ENCODE measurements at places on chromosomes 5 and 9.

DNA sequence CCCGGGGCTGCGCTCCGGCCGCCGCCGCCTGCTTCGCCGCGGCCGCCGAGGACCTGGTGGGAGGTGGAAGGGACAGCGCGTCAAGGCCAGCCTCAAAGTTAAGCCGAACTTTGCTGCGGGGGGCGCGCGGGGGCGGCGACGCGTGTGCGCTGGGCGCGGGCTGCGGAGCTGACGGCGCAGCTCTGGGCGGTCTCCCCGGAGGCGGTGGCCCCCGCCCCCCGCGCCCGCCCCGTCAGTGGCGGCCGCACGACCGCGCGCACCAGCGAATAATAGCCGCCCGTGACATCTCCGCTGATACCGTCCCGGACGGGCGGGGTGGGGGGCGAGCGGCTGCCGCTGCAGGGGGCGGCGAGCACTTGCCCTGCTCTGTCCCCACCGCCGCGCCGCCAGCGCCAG, 579 bp upstream of the FAM78A start:
- DNase-seq: no peak

DNA sequence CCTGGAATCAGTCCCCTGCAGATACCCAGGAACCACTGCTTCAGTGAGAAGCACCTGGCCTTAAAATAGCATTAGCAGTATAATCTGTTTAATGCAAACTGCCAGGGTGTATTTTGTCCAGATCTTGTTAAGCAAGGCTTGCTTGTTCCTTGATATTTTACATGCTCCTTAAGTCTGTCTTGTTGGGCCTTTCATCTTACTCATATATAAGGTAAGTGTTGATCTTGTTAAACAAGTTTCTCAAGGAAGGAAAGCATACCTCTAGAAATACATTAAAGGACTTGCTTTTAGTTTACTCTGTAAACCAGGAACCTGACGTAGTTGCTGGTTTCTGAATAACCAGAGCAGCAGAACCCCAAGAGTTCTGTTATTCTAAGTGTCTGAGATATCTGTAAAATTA, 13.7 kb downstream of the HSPA4 start:
- no peak for DNase-seq

DNA sequence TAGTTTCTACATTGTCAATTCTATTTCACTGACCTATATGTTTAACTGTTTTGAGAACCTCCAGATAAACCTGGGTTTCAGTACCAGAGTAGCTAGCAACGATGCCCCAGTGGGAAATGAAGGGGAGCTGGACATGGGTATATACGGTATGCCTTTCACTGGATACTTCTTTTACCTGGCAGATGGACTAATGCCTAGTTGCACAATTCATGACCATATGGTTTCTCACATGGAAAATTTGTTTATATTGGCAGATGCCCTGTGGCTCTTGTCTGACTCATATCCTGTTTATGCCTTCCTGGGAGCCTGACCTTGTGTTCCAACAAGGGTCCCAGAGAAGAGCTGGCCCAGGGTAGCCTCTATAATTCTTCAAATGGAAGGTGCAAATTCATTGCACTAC, 144.1 kb downstream of the MAT2B start:
- DNase-seq: peak; percentile 33

DNA sequence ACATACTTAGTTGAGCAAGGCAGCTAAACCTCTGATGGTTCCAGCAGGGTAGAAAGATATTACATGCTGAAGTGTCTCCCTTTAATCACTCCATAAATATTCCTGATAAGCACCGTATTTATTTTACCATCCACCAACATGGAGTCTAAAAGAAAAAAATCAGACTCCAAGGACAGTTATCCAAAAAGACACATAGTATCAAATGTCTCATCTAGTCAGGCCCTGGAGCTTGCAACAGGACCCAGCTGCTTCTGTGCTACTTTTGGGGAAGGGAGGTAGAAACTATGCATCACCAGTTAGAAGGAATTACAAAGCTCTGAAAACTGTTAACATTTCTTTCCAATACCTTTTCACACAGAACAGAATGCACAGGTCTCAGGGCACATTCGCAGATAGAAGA, 88.1 kb downstream of the S1PR3 start:
- DNase-seq: no peak

GRCh38 chr9:22582221-22582620, 135.6 kb downstream of the DMRTA1 start:
- no peak for DNase-seq

DNA sequence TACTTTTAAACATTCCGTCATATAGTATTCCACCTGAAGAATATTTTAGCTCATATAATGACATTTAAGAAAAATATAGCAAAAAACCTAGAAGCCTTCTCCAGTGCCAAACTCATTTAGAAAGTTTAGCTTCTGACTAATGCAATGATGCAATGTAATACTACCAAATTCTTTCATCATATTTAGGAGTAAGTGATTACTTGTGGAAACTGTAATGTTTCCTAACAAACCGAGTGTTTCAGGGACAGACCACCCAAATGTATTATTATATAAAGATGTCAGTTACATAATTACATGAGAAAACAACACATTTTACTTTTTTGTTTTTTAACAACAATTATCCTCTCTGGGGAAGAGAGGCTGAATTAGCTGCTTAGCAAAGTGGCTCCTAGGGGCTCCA, 316.2 kb downstream of the ARL15 start:
- DNase-seq: no peak

- DNase-seq: no peak
Observed at GRCh38 chr5:148799737-148800527, 26.5 kb upstream of the ADRB2 start.

GRCh38 chr9:132985071-132985350, 6.5 kb downstream of the GFI1B start:
- no peak for DNase-seq

- no peak for DNase-seq
Observed at GRCh38 chr5:72709341-72709740, 107.1 kb upstream of the TNPO1 start.

- no peak for DNase-seq
Observed at GRCh38 chr5:154409230-154409840, 36.5 kb upstream of the SAP30L start.
